AG04450 (cell line): ENCODE measurements at places on chromosomes 6 and 20.

DNA sequence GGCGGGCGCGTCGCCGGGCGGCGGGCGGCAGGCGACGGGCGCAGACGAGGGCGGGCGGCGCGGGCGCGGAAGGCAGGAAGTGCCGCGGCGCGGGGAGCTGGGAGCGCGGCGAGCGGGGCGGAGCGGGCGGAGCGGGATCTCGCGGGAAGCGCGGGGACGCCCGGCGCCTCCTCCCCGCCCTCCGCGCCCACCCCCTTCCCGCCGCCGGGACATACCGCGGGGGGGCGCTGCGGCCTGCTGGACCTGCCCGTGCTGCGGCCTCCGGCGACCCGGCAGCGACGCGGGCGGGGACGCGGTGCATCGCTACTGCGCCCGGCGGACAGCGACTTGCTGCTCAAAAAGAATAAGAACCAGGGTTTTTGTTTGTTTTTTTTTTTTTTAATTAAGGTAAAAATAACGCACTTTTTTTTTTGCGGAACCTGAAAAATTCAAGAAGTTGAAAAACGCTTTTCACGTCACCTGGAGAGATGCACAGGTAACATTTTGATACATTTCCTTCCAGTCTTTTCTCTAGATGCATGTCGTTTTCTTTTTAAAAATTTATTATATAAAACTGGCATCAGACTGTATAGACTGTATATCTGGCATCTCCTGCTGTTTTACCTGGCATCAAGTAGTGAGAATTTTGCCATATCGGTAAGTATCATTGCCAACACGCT lies at the start of gene CENPB:
Gene CENPB, minus strand, starts transcription at position 76 of the 659 bp plus-strand sequence. CDS start 257 bp downstream, outside the sequence.
- no peak for DNase-seq

DNA sequence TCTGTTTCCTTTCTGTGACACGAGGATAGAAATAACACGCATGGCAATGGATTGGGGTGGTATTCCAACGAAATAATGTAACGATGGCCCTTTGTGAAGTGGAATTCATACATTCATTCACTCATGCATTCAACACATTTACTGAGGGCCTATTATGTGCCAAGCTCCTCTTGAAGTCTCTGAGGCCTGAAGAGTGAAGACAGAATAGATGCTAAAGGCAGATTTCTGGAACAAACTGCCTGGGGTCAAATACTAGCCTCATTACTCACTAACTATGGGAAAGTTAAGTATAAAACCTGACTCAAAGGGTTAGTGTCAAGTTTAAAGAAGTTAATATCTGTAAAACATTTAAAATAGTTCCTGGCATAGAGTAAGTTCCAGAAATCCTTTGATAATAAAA lies 279.6 kb upstream of the SULF2 start:
- no peak for DNase-seq

DNA sequence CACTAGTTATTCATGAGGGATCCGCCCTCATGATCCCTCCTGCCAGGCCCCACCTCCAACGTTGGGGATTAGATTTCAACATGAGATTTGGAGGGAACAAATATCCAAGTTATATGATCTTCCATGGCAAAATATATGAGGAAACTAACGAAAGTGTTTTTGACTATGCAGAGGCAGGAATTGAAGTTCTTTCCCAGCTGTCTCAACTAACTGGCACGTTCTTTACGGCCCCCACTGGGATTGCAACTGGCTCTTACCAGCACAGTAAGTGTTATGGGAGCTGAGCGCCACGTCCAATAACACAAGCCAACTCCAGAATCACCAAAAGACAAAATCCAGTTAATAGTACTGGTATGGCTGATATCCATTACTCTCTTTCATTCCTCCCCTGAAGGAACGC lies 66.6 kb downstream of the ECT2L start:
- no peak for DNase-seq

DNA sequence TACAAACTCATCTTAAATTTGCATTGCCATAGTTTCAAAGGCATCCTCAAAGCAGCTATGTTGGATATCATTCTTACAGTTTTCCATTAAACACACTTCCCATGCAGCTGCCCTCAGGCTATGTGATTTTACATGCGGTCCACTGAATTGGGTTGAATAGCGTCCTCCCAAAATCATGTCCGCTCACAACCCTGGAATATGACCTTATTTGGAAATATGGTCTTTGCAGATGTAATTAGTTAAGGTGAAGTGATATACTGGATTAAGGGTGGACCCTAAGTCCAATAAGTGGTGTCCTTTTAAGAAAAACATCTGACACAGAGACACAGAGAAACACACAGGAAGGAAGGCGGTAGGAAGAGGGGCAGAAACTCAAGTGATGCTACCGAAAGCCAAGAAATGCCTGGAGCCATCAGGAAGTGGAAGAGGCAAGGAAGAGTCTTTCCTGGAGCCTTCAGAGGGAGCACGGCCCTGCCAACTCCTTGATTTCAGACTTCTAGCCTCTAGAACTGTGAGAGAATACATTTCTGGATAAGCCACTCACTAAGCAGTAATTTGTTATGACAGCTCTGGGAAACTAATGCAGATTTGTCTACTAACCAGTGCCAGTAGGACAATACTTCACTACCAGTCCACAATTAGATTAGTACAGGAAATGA lies 42.7 kb upstream of the NHSL1 start:
- no peak for DNase-seq

DNA sequence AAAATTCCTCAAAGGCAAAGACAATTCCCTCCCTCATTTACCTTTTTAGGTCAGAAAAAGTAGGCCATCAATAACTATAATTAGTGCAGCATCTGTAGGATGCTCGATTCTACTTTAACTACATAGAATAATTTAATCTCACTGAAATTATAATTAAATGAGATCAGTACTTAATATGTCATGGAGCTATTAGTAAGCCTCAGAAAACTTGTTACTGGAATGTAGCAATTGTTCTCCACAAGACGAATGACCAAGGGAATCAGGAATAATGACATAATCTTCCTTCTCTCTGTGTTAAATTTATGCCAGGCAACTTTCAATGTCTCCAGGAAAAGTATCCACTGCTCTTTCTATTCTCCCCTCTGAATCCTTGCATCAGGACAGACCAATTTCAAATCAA lies 34.1 kb downstream of the SESN1 start:
- no peak for DNase-seq

DNA sequence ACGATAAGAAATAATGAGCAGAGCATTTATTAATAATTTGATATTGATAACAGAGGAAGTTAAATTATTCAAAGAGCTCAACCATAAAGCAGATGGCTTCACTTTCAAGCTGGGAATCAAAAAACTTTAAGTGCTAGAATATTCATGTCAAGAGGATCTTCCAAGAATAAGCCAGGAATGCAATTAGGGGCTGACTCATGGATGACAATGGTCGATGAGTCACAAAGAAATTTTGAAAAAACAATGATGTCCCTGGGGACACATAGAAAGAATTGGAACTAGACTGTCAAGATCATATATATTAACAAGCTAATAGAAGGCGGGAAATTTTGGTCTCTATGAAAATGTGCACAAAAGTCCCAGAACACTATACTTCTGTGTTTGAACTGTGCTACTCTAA lies 304.1 kb downstream of the LAMA2 start:
- DNase-seq: no peak

- no peak for DNase-seq
These were observed 20.9 kb downstream of the RAB44 start for GRCh38 chr6:36718560-36718959.

DNA sequence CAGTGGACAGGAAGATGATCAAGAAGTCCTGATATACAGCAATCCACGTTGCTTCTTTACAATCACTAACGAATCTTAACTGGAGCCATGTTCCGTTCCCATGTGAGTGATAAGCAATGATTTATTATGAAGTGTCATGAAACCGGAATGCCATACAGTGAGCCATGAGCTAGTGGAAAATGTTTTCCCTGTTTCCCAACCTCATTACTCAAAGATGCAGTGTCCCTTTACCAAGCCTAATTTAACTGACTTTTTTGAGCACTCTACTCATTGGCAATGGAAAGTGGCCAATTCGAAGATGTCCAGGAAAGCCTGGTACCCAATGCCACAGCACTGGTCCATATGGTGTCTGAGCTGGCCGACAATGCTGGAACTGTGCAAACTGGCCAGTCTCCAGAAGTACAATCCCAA lies 148.3 kb downstream of the ZNF217 start:
- DNase-seq: no peak
